ENCODE measurements at places on chromosomes 1 and 21.

DNA sequence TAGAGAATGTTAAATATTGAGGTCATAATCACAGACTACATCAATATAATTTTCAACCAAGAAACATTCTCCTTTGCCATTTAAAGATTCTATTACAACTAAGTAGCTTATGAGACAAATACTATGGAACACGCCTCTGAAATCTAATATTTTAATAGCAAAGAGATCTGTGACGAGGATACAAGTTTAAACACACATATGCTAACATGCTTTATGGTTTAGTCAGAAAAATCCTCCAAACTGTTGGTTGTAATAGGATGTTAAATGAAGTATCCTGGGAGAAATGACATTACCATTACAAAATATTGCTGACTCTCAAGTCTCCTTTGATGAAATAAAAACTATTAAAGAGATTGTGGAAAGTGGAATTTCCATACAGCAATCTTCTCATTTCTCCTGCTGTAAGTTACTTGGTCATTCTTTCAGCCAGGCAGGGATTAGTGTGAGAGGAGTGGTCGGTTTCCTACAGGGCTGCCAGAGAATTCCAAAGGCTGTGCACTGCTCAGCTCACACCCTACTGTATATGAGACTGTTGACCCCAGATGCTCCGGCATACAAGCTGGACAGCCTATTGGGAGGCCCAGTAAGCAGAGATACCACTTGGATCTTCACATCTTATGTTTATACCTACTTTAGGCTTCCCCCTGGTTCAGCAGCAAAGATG is 26.6 kb downstream of the SCYL3 start:
- DNase-seq = no peak

DNA sequence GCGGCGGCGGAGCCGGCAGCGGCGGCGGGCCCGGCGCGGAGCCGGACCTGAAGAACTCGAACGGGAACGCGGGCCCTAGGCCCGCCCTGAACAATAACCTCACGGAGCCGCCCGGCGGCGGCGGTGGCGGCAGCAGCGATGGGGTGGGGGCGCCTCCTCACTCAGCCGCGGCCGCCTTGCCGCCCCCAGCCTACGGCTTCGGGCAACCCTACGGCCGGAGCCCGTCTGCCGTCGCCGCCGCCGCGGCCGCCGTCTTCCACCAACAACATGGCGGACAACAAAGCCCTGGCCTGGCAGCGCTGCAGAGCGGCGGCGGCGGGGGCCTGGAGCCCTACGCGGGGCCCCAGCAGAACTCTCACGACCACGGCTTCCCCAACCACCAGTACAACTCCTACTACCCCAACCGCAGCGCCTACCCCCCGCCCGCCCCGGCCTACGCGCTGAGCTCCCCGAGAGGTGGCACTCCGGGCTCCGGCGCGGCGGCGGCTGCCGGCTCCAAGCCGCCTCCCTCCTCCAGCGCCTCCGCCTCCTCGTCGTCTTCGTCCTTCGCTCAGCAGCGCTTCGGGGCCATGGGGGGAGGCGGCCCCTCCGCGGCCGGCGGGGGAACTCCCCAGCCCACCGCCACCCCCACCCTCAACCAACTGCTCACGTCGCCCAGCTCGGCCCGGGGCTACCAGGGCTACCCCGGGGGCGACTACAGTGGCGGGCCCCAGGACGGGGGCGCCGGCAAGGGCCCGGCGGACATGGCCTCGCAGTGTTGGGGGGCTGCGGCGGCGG is 1.0 kb downstream of the ARID1A start:
- DNase-seq = no peak

DNA sequence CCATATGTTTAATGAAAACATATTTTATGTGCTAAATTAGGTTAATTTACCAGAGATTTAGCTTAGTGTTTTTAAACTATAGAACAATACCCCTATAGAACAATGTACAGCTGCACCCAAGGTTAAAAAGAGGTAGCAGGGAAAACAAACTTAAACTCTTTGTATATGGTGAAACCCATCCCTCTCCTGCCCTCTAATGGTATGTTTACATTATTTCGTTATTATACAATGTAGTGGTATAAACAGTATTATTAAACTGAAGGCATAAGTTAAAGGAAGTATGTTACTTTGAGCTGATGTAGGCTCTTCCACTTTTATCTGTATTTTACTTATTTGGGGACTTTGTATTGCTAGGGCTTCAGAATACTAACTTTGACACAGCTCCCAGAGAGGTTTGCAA is 16.7 kb upstream of the ZYG11A start:
- no peak for DNase-seq

DNA sequence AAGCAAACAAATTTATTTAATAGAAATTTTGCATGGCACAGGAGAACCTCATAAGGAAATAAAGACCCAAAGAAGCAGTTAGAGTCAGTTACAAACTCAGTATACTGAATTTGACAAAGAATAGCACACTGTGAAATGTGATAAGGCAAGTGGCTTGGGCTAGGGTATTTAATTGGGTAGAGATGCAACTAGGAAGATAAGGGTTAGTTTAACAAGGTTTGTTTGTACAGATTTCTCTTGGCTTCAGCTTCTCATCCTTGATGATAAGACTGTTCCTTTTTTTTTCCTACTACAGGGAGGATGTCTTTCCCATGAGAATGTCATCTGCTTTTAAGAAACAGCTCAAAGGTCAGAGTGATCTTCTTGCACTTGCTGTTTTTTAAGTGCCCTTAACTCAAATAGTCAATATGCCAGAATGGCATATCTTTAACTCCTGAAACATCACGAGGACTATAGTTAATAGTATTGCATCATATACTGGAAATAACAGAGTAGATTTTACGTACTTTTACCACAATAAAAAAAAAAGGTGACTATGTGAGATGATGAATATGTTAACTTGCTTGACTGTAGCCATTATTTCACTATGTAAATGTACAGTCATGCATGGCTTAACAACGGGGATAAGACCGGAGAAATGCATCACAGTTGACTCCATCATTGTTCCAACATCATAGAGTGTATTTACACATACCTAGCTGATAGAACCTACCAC is 9.2 kb upstream of the TRAF3IP3 start:
- no peak for DNase-seq

- no peak for DNase-seq
These were observed 6.5 kb downstream of the RNF207 start for GRCh38 chr1:6212193-6212959.

- no peak for DNase-seq
These were observed 131.0 kb upstream of the RUNX1 start for GRCh38 chr21:35179990-35180540.

DNA sequence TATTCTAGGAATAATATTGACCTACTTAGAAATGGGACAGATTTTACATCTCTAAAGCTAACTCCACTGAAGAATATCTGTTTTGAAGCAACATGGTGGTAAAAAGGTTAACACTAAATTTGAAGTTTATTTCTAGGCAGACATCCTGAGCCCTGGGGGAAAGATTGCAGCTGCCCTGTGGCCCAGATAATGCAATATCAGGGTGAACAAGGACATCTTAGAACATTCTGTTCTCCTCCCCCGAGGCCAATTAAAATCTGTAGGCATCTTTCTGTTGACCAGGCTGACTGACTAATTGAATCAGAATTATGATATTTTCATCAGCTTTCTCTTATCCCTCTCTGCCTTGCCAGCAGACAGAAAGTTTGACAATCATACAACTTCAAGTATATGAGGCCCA is 149.8 kb upstream of the DUSP10 start:
- DNase-seq = no peak

- no peak for DNase-seq
These were observed 92.0 kb downstream of the USH2A start for GRCh38 chr1:216331211-216331610.

DNA sequence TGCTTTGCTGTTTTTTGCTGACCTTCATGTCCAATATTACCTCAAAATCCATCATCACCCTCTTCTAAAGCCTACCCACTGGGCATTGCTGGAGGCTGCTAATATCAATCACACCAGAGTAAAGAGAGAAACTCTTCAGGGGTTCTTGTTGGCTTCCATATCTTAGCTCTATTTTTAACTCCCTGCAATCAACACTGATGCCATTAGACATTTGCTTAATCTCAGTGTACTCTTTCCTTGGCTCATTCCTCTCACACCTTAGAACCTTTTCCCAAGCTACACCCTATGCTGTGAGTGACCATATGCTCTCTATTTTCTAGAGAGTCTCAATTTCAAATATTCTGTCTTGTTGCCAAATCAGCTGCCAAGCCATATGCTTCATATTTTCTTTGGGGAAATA is 40.6 kb upstream of the RABGAP1L start:
- no peak for DNase-seq

- no peak for DNase-seq
These were observed 87.0 kb upstream of the WARS2 start for GRCh38 chr1:119227456-119227855.

DNA sequence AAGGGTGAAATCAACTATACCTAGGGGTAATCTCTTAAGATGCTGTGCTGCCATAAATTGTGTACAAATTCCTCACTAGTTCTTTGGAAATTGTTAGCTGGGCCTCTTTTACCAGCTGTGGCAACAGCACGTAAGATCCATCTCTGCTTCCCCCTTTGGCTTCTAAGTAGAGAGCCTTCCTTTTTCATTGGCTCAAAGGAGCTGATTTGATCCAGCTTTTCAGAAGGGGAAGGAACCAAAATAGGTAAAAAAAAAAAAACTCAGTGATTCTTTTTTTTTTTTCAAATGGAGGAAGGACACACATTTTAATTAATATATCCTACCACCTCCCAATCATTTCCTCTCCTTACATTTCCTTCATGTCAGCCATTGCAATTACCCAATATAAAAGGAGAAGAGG is 4.0 kb upstream of the RCAN1 start:
- no peak for DNase-seq

DNA sequence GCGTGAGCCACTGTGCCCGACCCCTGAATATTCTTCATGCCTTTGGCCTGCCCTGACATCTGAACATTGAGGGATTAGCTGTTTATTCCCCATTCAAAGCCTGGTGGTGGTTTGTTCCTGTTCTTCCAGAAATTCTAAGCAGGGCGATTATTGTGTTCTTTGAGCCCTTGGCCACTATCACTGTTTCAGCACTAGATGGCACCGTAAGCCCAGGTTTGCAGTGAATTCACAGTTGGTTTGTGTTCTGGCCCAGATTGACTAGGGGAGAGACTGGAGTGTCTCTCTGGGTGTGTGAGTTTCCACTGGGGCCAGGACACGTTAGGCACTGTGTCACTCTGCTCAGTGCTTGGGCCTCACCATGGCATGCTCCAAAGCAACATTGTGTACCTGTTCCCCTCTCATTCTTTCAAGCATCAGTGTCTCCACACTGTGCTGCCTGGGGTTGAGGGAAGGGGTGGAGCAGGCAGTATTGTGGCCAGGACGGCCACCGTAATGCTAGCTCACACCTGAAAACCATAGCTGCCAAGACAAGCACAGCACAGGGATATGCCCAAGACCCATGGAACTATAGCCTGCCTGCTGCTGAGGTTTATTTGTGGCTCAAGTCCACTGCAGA is 52.7 kb downstream of the PKN2 start:
- no peak for DNase-seq

- DNase-seq = no peak
These were observed 78.5 kb upstream of the KAZN start for GRCh38 chr1:14519976-14520375.

GRCh38 chr1:48695161-48695560 is 81.5 kb downstream of the BEND5 start:
- no peak for DNase-seq

DNA sequence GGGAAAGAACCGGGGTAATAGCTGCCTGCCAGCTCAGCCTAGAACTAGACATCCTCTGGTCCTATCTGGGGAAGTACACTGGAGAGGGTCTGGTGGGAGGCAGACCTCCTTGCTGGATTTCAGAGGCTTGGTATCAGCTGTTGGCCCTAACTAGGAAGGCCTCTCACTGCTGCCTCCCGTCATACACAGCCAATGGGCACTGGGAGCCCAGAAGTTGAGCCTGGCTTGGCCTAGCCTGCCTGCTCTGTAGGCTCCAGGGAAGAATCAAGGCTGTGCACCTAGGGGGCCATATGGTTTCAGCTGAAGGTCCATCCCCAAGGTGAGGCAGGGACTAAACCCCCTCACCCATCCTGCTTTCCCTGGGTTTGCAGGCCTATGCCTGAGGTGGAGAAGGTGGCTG is 4.3 kb upstream of the MUTYH start:
- no peak for DNase-seq

DNA sequence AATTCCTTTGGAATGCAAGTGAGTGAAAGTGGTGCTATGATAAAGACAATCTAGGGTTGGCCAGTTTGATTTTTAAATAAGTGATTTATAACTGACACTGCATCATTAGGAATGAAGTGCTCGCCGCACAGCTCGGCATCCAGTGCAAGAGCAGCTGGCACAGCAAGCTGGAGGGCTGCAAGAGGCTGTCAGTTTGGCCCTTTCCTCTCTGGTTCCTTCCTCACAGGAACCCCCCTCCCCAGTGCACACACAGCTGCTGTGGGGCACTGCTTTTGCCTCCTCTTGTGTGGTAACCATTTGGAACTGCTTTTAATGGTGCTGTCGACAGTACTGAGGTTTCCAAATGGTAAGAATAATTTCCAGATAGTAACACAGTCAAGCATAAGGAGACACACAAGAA is 10.4 kb upstream of the BCAR3 start:
- DNase-seq = no peak

DNA sequence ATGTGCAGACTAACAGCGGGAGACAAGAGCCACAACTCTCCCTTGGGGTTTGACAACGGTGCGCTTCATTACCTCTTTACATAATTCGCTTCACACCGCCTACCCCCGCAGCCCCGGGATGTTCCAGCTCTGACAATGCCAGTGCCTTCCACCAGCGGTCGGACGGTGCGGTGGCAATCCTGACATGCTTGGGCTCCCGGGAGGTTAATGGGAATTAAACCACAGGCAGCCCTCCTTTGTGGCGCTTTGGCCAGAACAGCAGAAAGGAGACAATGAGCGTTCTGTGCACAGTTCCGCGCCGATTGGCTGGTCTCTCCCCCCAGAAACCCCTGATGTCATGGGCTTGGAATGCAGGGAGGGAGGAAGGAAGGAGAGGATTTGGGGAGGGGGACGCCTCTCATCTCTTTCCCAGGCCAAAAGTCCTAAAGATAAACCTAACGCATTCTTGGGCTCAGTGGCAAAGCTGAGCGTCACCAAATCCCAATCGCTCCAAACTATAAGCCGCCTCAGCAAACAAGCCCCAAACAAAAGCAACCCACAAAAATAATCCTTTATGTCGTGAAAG is 1.3 kb downstream of the CNN3 start:
- peak; percentile 86 for DNase-seq

GRCh38 chr21:46000182-46000730 is 18.7 kb downstream of the COL6A1 start:
- no peak for DNase-seq

DNA sequence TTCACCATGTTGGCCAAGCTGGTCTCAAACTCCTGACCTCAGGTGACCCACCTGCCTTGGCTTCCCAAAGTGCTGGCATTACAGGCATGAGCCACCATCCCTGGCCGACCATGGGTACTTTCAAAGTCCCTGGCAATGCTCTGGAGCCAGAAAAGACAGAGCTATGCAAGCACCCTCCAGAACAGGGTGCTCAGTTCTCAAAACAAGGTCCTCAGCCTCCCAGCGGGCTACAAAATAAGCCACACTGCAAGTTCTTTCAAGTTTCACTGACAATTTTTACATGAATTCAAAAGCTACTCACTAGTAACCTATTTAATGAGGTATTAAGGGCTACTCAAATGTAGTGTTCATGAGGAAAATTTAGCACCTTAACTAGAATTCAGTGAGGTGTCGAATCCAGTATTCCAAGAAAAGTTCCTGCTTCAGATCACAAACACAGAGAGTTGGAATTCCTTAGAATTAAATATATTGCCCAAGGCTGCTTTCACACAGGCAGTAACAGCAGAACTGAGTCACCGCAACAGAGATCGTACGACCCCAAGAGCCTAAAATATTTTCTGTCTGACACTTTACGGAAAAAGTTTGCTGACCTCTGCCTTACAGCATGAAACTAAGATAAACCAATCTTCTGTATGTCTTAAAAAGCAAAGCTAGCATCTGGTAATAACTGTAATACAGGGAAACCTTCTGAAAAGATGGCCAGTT is 60.7 kb downstream of the HSF2BP start:
- no peak for DNase-seq
